ENCODE measurements at places on chromosomes 6 and 20. TPM values are rescaled to one million over a fixed set of nuclear protein-coding genes. Genes with fewer than 3 reads are reported as not detected.

The SLC17A4 gene
- not detected for polyA plus RNA-seq

- DNase-seq = no peak
Observed at GRCh38 chr6:80647156-80647555, 540.7 kb downstream of the BCKDHB start.

GRCh38 chr6:167661552-167662044 is 165.1 kb upstream of the AFDN start:
- peak; percentile 57 for DNase-seq

- DNase-seq = no peak
Observed at GRCh38 chr6:25359891-25360290, 80.7 kb downstream of the CARMIL1 start.

GRCh38 chr6:169243661-169244060 is 10.0 kb downstream of the THBS2 start:
- no peak for DNase-seq

GRCh38 chr6:4192173-4192572 is 56.8 kb upstream of the ECI2 start:
- DNase-seq = no peak

The NMBR gene
- 0.14 TPM for polyA plus RNA-seq

The NCOA3 gene
- polyA plus RNA-seq = 15.9 TPM

DNA sequence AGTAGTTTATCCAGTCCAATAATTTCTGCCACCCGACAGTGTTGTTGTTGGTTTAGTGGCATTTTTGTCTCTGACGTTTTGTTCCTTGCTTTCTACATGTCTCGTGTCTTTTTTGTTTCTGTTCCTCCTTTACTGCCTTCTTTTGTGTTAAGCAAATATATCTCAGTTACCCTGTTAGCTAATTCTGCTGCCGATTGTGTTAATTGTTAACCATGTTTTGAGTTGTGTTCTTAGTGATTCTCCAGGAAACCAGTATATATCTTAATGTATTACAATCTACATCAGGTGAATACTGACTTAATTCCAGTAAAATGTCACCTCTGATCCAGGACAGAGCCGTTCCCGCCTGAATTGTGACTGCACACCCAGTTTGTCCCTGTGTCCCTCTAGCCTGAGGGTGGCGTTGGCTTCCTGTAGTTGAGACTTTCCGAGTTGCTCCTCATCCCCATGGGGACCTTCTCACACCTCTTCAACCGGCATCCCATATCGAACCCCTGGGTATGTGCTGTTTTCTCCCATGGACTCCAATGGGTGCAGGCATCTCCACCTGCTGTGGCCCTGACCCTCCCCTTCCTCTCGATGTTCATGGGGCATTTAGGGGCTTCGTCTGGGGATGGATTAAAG is 35.8 kb upstream of the BHLHE23 start:
- DNase-seq = no peak

DNA sequence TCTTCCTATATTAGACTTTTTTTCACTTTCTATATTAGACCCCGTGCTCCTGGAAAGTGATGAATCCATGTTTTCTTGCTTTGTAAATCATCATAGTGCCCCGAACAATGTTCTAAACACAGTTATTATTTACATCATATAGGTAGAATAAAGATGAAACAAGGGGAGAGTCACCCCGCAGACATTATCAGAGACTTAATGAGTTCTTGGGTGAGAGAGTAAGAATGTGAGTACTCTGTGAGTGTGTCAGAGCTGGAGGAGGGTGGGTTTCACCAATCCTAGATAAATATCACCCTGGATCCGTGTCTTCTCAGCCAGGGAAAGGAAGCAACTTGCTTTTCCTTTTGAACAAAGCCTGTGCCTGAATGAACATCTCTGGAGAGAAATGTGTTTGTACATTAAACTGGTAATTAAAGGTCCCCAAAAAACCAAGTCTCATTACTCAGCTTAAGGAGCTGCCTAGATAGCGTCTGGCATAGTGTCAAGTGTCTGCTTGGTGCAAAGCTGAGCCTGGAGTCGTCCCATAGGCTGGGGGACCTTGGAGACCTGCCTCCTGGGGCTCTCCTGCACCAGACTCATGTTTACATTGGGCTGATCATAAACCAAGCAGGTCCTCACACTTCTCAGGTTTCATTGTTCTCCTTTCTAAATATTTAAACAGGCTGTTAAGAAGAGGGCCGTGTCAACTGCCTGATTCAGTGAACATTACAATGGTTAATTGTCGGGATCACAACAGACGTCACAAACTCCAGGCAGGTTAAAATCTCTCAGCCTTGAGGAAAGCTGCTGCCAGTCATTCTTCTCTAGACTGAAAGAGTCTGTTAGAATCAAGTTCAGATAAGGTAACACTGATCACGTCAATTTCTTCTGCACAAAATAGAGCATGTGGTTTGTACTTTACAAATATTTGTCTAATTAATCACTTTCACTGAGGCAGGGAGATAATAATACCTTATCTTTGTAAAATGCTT is 179.7 kb upstream of the MYLIP start:
- DNase-seq = no peak

The BMP5 gene
- 9.0 TPM for polyA plus RNA-seq

The CD109 gene
- polyA plus RNA-seq = 12.3 TPM

- DNase-seq = no peak
Observed at GRCh38 chr6:169282043-169282442, 28.4 kb upstream of the THBS2 start.

DNA sequence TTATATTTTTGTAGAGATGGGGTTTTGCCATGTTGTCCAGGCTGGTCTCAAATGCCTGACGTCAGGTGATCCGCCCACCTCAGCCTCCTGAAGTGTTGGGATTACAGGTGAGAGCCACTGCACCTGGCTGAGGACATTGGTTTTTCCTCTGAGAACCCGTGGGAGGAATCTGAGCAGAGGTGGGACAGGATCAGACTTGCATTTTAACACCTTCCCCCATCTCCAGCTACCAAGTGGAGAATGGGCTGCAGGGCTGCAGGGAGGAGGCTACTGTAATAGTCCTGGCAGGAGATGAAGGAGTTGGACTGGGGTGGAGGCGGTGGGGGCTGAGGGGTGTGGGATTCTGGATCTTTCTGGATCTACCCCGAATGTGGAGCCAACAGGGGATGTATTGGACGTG is 24.5 kb downstream of the FAM110A start:
- no peak for DNase-seq

The KCNQ2 gene
- polyA plus RNA-seq = 1.8 TPM

DNA sequence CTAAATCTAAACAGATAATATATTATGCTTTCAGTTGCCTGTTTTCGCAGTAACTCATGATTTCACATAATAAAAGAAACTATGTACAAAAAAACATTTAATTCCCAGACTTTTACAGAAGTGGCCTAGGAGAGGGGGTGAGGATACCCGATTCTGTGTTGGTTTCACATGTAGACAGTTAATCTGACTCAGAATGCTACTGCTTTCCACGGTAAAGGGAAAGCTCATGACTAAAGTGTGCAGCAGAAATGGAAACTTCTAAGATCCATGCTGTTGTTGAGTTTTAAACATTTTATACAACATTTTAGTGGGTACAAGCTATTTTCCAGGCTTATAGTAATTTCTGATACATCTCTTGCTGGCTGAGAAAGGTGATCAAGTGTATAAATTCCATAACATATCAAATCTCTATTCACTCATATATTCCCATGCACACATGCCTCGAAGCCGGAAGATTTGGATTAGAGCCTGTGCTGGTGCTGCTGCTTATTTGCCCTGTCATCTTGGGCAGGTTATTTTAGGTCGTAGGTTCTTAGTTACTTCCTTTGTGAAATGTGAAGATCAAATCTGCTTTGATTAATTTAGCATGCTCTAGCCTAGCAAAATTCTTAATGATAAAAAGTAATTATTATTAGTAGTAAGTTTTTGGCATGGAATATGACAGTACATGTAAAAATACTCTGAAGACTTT is 896.7 kb upstream of the MAP3K7 start:
- DNase-seq = no peak
